ENCODE measurements at places on chromosomes 4 and X. TPM values are rescaled to one million over a fixed set of nuclear protein-coding genes. Genes with fewer than 3 reads are reported as not detected.

GRCh38 chr4:15366721-15367120 is 61.1 kb upstream of the C1QTNF7 start:
- no peaks in the 10 kb centered on the region for H3K27me3 ChIP-seq
- H3K4me3 ChIP-seq = no peak overlapping the region
- no peaks in the 10 kb centered on the region for H3K4me1 ChIP-seq

- H3K36me3 ChIP-seq = no peaks in the 10 kb centered on the region
- no peaks in the 10 kb centered on the region for H3K4me1 ChIP-seq
- DNase-seq = no peak
- H3K27me3 ChIP-seq = no peaks in the 10 kb centered on the region
Observed at GRCh38 chr4:13892739-13893105, 265.2 kb upstream of the BOD1L1 start.

- no peak overlapping the region for H3K27ac ChIP-seq
- H3K4me3 ChIP-seq = no peak overlapping the region
- H3K36me3 ChIP-seq = no peaks in the 10 kb centered on the region
- H3K27me3 ChIP-seq = no peaks in the 10 kb centered on the region
- peaks cover 6% of the 10 kb centered on the region for H3K4me1 ChIP-seq
Observed at GRCh38 chrX:112738347-112739033, 58.8 kb upstream of the LHFPL1 start.

- no peak overlapping the region for H3K4me3 ChIP-seq
- DNase-seq = no peak
- peaks cover 38% of the 10 kb centered on the region for H3K4me1 ChIP-seq
- H3K36me3 ChIP-seq = no peaks in the 10 kb centered on the region
- no peaks in the 10 kb centered on the region for H3K27me3 ChIP-seq
Observed at GRCh38 chr4:10979032-10979431, 294.5 kb upstream of the CLNK start.

GRCh38 chrX:11451151-11451550 is 157.9 kb downstream of the AMELX start:
- H3K4me3 ChIP-seq = no peak overlapping the region
- no peak for DNase-seq
- no peaks in the 10 kb centered on the region for H3K4me1 ChIP-seq
- no peaks in the 10 kb centered on the region for H3K27me3 ChIP-seq
- no peak overlapping the region for H3K27ac ChIP-seq
- H3K36me3 ChIP-seq = no peaks in the 10 kb centered on the region

GRCh38 chrX:115419069-115419468 is 129.6 kb downstream of the LUZP4 start:
- DNase-seq = no peak
- H3K27me3 ChIP-seq = no peaks in the 10 kb centered on the region
- no peak overlapping the region for H3K4me3 ChIP-seq
- H3K4me1 ChIP-seq = no peaks in the 10 kb centered on the region
- no peak overlapping the region for H3K27ac ChIP-seq

GRCh38 chrX:64152857-64153256 is 52.7 kb downstream of the AMER1 start:
- no peaks in the 10 kb centered on the region for H3K27me3 ChIP-seq
- H3K4me1 ChIP-seq = no peaks in the 10 kb centered on the region
- DNase-seq = no peak
- H3K36me3 ChIP-seq = no peaks in the 10 kb centered on the region

GRCh38 chr4:182225257-182225852 is 17.8 kb upstream of the TENM3 start:
- no peaks in the 10 kb centered on the region for H3K4me1 ChIP-seq
- H3K27ac ChIP-seq = no peak overlapping the region
- no peaks in the 10 kb centered on the region for H3K36me3 ChIP-seq
- no peaks in the 10 kb centered on the region for H3K27me3 ChIP-seq
- DNase-seq = no peak
- no peak overlapping the region for H3K4me3 ChIP-seq

DNA sequence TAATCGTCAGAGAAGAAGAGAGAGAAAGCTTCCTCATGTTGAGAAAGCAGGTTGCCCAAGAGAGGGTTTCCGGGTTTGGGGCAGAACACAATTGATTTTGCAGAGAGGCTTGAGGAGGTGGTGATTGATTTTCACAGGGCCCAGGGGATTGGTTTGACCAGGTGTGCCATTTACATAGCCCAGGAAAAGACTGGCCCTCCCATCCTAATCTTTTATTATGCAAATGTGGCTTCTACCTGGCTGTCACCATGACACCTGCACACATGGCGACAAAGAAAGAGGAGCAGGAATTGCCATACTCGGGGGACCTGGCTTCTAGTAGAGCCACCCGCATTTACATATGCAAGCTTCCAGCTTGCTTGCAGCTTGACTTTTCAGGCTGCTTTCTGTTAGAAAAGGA is 405.3 kb downstream of the PPP4R3C start:
- H3K27me3 ChIP-seq = no peaks in the 10 kb centered on the region
- no peak overlapping the region for H3K4me3 ChIP-seq
- no peak overlapping the region for H3K27ac ChIP-seq
- no peaks in the 10 kb centered on the region for H3K4me1 ChIP-seq
- no peaks in the 10 kb centered on the region for H3K36me3 ChIP-seq
- no peak for DNase-seq

- no peaks in the 10 kb centered on the region for H3K4me1 ChIP-seq
- no peak overlapping the region for H3K27ac ChIP-seq
- H3K4me3 ChIP-seq = no peak overlapping the region
- no peaks in the 10 kb centered on the region for H3K27me3 ChIP-seq
- H3K36me3 ChIP-seq = no peaks in the 10 kb centered on the region
- no peak for DNase-seq
Observed at GRCh38 chrX:108344216-108344615, 94.0 kb downstream of the COL4A6 start.

- H3K27me3 ChIP-seq = no peaks in the 10 kb centered on the region
- H3K36me3 ChIP-seq = no peaks in the 10 kb centered on the region
- H3K27ac ChIP-seq = no peak overlapping the region
- DNase-seq = no peak
Observed at GRCh38 chrX:134626434-134626833, 31.8 kb downstream of the PLAC1 start.

DNA sequence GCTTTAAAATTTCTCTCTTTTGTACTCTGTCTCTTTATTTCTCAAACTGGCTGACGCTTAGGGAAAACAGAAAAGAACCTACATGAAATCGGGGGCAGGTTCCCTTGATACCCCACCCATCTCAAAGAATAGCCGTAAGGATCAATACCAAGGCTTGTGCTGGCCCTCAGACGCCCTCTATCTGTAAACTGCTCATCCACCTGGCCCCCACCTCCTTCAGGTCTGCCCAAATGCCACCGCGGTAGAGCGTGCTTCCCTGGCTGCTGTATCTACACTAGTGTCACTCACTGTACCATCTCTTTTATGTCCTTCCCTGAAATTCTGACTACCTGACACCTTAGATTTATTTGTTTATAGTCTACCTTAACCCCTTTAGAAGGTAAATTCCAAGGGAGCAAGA is 62.8 kb downstream of the SMIM20 start:
- no peak for DNase-seq
- no peaks in the 10 kb centered on the region for H3K36me3 ChIP-seq
- H3K27ac ChIP-seq = no peak overlapping the region
- H3K4me3 ChIP-seq = no peak overlapping the region
- H3K27me3 ChIP-seq = no peaks in the 10 kb centered on the region
- H3K4me1 ChIP-seq = peaks cover 5% of the 10 kb centered on the region

DNA sequence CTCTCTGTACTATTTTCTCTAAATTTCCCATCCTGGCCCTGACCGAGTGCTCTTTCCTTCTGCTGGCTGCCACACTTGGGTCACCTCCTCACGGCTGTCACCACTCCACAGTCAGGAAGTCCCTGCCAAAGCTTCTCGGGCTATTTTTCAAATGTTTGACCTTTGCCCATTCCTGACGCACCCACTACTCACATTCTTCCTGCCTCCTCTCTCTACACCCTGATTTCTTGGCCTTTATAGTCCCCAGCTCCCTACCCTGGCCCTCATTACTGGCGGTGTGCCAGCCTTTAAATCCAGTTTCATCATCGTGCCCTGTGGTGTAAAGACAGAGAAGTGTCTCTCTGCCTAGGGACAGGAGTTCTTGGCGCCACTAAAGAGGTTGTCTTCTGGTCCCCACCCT is 46.4 kb upstream of the GATB start:
- no peak overlapping the region for H3K4me3 ChIP-seq
- no peaks in the 10 kb centered on the region for H3K36me3 ChIP-seq
- no peaks in the 10 kb centered on the region for H3K4me1 ChIP-seq
- H3K27ac ChIP-seq = no peak overlapping the region
- DNase-seq = no peak

- no peak for DNase-seq
- H3K27ac ChIP-seq = no peak overlapping the region
- H3K27me3 ChIP-seq = no peaks in the 10 kb centered on the region
- no peaks in the 10 kb centered on the region for H3K36me3 ChIP-seq
- H3K4me1 ChIP-seq = no peaks in the 10 kb centered on the region
- H3K4me3 ChIP-seq = no peak overlapping the region
Observed at GRCh38 chr4:151772274-151772673, 11.5 kb upstream of the GATB start.

DNA sequence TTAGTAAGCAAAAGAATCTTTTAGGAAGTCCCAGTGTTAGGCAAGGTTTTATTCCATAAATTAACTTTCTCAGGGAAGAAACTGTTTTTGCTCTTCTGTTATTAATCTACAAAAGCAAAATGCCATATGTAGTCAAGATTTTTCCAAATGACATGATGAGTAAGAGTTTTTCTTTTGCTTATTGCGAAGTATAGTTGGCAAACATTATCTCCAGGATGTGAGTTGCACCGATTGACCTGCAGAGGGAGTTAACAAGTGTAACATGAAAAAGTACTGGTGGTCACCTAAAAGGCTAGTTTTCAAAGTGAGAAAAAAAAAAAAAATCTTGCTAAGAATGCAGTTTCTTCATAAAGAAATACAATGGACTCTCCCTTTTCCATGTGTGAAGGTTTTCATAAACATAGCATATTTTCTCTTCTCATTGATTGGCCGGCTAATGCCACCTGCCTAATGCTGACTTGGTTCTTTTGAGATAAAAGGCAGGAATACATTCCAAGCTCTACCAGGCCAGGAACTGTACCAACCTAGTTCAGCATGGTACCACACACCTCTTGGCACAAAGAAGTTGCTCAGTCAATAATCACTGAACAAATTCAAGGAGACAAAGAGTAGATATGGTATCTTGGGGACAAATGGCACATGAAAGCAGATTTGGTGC is 100.2 kb downstream of the LNX1 start:
- H3K4me1 ChIP-seq = no peaks in the 10 kb centered on the region
- peak; percentile 5 for DNase-seq
- H3K4me3 ChIP-seq = no peak overlapping the region

Gene SHROOM4
- total RNA-seq = not detected

Gene DCAF8L2
- not detected for total RNA-seq

Gene CXorf51B
- not detected for total RNA-seq

Gene IBSP
- total RNA-seq = not detected

Gene FAM53A
- total RNA-seq = 1.8 TPM
